Progenitor cell of endocrine pancreas (in vitro differentiated cells): ENCODE measurements at places on chromosomes 6 and 20.

DNA sequence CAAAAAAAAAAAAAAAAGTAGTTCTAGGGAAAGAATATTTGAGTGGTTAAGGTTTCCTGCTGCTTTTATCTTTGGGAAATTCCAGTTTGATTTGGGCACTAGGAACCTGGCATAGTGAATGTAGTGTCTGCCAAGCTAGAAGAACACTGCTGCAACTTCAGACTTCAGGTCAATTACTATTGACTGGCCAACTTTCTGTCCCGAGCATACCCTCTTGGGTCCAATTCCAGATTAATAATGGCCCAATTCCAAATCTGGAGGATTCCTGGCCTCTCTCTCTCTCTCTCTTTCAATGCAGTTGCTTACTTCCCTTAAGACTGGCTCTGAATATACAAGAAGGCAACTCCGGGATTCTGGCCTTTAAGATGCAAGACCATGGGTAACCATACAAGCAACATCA, 74.9 kb downstream of the ANKEF1 start:
- DNase-seq = no peak

GRCh38 chr6:137766596-137767370, 100.3 kb upstream of the TNFAIP3 start:
- DNase-seq = no peak

GRCh38 chr20:58614984-58615760, 35.9 kb upstream of the STX16 start:
- no peak for DNase-seq

DNA sequence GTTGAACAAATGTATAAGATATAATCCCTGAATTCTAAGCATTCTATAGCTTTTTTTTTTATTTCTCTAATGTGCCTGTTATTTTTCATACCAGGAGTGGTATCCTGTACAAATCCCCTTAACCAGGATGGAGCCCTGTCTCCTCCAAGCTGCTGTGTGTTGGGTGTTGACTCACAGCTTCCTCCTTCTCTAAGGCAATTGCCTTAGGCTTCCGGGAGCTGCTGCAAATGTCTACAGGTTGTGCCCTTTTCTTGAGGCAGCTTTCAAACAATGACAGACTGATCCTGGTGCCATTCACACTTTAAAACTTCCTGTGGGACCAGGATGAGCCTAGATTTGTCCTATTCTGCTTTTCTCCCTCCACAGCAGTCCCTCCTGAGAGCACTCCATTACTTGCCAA, 173.2 kb downstream of the BTBD3 start:
- no peak for DNase-seq

DNA sequence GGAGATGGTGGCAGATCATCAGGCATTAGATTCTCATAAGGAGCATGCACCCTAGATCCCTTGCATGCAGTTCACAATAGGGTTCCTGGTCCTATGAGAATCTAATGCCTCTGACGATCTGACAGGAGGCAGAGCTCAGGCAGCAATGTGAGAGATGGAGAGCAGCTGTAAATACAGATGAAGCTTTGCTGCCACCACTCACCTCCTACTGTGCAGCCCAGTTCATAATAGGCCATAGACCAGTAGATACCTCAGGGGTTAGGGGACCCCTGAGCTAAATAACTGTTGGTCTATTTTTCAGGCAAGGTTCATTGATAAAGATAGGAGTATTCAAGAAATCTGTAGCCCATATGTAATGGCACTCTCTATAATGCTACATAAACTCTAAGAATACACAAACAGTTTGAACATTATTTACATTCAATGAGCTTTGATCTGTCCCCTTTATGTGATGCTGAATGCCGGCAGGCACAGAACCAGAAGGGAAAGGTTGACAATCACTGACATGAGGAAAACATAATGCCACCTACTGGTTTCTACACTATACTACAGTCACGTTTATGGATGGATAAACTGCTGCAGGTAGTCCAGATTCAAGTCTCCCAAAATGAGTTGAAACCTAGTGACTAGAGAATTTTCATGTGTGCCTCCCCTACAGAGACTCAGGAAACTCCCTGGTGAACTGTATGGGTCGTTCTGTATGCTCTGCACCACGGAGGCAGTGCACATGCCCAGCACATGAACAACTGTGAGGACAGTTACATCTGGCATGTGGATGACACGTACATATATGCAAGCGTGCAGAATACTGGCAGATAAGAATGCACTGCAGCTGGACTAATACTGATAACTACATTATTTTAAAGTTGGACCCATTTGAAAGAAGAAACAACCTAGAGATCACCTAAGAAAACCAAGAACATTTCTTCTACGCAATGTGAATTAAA, 72.0 kb downstream of the DST start:
- no peak for DNase-seq

GRCh38 chr6:166484863-166485262, 101.6 kb downstream of the RAMACL start:
- no peak for DNase-seq

- no peak for DNase-seq
Observed at GRCh38 chr6:36160147-36160760, 29.9 kb downstream of the MAPK13 start.

DNA sequence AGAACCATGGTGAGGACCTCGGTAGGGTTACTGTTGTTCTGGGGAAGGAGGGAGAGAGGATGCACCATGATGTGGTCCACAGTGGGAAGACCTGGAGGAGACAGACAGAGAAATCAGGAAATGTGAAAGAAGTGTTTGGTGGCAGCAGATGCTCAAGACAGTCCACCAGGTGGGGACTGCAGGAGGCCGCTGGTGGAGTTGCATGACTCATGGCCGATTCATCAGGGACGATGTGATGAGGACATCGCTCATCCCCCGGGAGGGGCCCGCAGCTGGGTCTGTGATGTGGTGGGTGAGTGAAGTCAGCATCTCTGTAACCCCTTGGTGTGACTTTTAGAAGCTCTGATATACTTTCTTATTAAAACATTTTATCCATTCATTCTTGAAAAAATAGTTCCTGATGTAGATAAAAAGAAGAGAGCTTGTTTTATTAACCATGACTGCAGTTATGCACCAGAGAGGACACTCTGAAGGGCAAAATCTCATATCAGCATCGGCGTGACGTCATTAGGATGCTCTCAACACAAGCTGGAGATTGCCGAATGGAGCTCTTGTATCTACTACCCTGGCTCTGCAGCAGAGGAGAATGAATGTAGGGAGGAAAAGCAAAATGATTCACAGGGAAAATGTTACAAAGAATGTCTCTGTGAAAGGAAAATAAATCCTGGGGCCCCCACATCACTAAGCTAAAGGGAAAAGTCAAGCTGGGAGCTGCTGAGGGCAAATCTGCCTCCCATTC, 71.2 kb downstream of the RAMACL start:
- DNase-seq = no peak

- no peak for DNase-seq
Observed at GRCh38 chr6:48027704-48028435, 83.1 kb downstream of the PTCHD4 start.

- no peak for DNase-seq
Observed at GRCh38 chr6:111952274-111952673, 79.0 kb upstream of the FYN start.

GRCh38 chr6:43715056-43715788, 27.6 kb upstream of the MRPS18A start:
- DNase-seq = no peak
